8988T (cell line): ENCODE measurements at places on chromosomes 3 and 15.

DNA sequence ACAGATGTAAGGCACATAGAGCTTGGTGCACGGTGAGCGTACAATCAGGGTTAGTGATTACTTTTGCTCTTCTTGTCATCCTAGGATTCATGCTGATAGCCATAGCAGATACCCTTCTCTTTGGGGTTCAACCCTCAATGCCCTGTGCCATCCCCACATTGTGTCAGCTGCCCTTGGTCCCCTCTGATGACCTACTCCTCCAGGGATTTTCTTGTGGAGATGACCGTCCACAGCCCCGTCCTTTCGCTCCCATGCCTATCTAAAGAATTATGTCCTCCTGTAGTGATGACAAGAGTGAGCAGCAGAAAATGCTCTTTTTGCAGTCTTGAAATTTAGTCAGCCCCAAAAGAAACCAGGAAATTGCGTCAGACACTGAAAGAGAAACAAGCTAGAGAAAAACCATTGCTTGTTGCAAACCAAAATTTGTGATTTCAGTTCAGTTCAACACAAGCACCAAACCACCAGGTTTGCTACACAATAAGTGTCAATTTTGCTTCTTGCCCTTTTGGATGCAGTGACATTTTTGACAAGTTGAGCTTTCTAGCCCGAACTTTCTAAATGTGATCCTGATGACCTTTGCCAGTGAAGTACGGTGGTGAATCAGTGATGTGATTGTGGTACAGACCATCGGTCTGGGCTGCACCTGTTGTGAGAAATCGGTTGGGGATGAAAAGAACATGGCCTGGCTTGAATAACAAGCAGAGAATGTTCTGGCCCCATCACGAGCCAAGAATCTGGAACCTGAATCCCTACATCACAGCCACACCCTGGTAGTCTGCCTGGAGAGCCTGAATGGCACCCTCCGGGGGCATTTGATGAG, 41.3 kb downstream of the CMTM7 start:
- no peak for DNase-seq

DNA sequence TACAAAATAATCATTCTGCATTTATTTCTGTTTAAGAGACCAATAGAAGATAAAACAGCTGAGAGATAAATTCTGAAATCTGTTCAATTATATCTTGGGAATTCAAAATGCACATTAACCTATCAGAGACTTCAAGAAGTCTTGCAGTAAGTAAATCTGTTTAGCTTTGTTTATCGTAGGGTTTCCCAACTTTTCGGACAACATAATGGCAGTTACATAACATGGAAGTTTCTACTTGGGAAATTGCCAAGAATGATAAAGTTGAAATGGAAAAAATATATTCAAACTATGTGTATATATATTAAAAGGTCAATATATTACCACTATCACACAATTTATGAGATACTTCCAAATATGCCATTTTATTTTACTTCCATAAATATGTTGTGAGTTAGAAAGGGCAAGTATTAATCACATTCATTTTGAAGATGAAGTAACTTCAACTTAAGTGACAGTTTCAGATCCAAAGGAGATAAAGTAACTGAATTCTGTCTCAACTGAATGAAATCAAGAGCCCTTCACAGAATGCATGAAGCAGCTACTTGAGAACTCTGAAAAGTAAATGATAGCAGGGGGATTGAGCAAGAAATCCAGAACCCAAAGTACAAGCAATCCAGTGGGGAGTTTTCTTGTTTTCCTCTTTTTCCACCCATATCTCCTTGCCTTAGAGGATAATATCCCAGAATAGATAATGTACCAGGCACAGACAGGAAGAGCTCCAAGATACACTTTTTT, 108.8 kb downstream of the PLOD2 start:
- DNase-seq = no peak

DNA sequence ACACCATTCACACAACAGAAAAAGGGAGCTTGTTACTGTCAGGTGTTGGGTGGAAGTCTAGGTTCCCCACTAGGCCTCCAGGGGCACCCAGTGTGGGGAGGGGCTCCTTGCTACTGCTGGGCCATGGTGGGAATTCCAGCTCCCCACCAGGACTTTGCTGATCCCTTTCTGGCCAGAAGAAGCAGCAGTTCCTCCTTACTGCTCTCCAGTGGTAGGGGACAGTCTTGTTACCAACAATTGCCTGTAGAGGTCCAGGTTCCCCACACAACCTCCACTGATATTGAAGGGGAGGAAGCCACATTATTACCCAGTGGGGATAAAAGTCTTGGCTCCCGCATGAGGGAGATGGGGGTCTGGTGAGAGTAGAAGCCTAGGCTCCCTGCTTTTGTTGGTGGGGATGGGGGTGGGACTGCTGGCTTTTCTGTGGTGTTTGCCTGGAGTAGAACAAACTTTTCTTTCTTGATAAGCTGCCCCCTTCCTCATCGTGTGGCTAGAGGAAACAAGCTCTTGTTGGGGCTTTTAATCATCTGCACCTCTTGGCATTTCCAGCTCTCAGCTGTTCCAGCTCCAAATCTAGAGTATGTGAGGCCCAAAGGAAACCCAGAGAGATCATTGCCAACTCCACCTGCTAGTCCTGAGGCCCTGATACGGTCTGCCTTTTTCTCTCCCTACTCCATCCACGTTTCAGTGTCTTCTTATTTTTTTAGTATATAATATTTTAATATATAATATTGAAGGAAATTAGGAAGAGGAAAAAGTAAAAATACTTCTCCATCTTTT, 824.2 kb downstream of the AGBL1 start:
- no peak for DNase-seq

DNA sequence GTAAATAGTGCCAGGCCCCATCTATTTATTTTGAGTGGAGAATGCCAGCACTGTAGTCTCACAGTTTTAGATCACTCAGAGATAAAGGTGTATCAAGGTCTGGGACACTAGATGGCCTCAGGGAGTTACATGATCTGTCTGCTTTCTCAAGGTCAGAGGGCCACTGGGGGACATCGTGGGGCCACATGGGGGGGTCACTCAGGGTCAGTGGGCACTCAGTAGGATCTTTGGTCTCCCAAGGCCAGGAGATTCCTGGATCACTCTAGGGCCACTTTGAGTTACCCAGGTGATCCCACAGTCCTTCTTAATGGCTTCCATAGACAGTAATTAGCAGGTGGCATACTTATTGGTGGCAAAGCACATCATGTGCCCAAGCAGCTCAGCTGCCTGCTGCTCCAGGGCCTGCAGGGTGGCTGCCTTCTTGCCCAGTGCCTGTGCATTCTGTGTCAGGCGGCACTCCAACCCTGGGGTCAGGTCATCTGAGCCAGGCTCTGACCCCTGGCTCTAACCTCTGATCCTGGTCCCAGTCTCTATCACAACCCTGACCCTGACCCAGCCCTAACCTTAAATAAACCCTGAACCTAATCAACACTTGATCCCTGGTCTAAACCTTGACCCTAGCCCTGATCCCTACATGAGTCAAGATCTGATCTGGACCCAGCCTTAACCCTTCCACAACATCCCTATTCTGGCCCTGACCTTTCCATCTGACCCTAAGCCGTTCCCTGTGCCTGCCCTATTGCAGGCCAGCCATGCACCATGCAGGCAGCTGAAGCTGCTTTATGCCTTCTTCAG, 1.8 kb upstream of the LAMB2 start:
- DNase-seq = no peak

DNA sequence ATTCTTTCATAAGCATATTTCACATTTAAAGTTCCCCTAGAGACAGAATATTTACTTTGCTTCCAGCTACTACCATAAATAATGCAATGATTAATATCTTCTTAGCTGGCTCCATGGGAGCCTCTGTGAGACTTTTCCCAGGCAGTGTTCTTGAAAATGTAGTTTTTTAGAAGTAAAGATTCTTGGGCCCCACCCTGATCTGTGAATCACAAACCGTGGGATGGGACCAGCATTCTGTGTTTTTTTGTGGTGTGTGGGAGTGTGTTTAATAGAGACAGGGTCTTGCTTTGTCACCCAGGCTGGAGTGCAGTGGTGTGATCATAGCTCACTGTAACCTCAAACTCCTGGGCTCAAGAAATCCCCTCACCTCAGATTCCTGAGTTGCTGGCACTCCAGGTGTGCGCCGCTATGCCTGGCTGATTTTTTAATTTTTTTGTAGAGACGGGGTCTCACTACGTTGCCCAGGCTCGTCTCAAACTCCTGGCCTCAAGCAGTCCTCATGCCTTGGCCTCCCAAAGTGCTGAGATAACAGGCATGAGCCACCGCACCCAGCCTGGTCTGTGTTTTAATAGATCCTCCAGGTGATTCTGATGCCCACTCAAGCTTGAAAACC, 83.0 kb downstream of the KLHL25 start:
- DNase-seq = no peak

DNA sequence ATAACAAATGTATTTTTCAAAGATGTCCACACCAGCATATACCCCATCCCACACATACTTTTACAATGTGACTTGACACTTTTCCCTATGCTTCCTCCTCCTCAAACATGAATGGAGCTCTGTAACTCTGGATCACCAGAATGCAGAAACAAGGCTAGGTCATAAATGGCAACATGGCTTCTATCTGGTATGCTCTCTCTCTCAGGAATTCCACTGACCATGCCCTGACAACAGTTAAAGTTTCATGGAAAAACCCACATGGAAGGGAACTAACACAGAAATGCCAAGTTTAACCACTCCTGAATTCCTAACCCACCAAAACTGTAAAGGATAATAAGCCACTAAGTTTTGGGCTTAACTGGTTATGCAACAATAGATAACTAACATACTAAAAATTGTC, 19.9 kb downstream of the MYO9A start:
- DNase-seq = no peak

GRCh38 chr3:121995161-121996137, 26.6 kb downstream of the ILDR1 start:
- peak; percentile 42 for DNase-seq

DNA sequence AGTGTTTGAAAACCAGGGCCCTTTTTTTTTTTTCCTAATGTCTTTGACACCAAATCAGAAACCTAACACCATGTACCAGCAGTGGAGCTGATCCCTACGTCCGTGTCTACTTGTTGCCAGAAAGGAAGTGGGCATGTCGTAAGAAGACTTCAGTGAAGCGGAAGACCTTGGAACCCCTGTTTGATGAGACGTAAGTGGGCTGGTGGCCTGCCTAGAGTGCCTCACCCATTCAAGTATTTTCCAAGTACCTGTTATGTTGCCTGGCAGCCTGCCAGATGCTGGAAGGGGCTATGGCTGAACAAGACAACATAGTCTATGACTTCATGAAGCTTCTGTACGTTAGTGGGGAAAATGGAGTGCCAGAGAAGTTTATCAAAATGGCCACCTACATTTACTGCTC, 39.7 kb downstream of the ESYT3 start:
- DNase-seq = no peak

DNA sequence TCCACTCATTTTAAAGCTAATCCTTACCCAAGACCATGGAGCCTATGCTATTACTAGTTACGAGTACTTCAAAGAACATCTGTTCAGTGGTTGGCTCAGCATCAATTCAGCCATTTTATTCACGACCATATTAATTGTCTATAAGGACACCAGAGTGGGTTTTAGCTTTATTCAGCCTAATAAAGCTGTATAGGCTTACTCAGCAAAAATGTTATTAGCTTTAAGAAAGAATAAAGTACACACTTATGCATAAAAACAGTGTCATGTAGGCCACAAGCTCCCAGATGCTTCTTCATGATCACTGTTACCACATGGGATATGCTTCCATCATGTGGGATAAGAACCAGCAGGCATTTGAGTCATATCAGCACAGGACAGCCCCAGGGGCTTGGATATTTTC, 87.4 kb upstream of the GPR149 start:
- DNase-seq = no peak

DNA sequence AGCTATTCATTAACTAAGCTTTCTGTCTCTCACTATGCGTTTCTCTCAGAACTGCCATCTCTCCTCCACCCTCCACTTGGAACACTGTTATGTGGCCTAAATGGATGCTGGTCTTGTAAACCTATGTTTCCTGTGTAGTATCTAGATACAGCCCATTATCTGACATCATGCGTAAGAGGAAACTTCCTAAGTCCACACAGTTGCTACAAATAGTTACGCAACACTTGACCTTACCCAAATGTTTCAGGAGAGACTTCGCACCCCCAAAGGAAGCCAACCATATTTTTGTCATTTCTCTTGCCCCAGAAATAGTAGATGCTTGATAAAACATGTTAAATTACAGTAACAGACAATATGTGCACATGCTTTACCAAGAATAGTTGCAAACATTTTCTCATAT, 87.2 kb upstream of the TPRG1 start:
- no peak for DNase-seq

- DNase-seq = no peak
Observed at GRCh38 chr3:175956964-175957363, 1097.8 kb downstream of the NAALADL2 start.

- no peak for DNase-seq
Observed at GRCh38 chr15:60519218-60519617, 40.3 kb upstream of the ICE2 start.

DNA sequence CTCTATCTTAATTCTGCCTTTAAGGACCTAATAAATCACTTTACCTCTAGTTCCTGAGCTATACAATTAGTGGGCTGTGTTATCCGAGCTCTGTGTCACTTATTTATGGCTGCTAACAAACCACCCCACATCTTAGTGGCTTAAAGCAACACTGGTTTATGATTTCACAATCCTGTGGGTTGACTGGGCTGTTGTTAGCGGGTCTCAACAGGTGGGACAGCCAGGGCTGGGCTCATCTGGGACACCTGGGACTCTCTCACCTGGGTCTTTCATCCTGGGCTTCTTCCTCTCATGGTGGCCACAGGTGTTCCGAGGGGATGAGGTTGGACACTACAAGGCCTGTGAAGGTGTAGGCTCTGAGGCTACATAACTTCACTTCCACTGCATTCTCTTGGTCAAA, 35.8 kb upstream of the CHST2 start:
- no peak for DNase-seq

GRCh38 chr15:98382139-98382538, 266.2 kb upstream of the IGF1R start:
- no peak for DNase-seq

- DNase-seq = no peak
Observed at GRCh38 chr15:88982304-88982945, 69.2 kb upstream of the MFGE8 start.

- no peak for DNase-seq
Observed at GRCh38 chr3:183287301-183287971, 34.4 kb downstream of the B3GNT5 start.

DNA sequence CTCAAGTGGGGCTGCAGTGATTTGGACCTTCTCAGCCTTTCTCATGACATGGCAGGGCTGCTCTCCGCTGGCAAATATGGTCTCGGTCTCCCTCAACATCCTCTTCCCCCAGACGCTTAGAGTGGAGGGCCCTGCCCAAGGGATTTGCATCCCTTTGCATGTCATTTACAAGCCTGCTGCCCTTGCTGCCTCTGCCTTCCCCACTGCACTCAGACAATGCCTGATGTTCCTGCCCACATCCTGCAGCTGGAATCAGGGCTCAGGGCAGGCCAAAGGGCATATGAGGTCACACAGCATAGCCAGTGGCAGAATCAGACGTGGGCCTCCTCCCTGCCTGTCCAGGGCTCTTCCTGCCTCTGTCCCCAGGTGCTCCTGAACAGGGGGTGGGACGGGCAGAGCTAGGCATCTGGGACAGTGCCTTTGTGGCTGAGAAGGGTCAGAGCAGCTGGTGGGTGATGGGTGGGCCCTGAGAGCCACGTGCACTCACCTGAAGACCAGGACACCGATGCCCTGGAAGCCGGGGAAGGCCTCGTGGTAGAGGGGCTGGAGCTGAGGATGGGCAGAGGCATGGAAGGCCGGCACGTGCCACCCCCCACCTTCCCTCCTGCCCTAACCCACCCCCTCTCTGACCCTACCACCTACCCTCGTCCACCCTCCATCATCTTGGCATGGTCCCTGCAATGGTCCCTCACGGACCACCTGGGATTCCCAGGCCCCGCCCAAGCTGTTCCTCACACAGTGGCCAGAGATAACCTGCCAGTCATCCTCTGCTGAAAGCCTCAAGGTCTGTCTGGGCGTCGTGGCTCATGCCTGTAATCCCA, 27.4 kb upstream of the GOLGA6C start:
- peak; percentile 8 for DNase-seq

GRCh38 chr15:64754663-64755426, 20.5 kb downstream of the RBPMS2 start:
- no peak for DNase-seq
